Smooth muscle cell of bladder (primary cell): ENCODE measurements at places on chromosomes 6 and 20. TPM values are rescaled to one million over a fixed set of nuclear protein-coding genes. Genes with fewer than 3 reads are reported as not detected.

MATN4 gene
- total RNA-seq, result not detected in 2 replicates

CNBD2 gene
- 1.6 and 1.7 TPM in 2 replicates for total RNA-seq

SPATA25 gene
- 1.3 and 1.9 TPM in 2 replicates for total RNA-seq

ANKRD66 gene
- not detected in 2 replicates for total RNA-seq

OLIG3 gene
- not detected in 2 replicates for total RNA-seq

GLP1R gene
- total RNA-seq, result not detected in 2 replicates

PPP1R3G gene
- 1.4 and 2.8 TPM in 2 replicates for total RNA-seq

CST3 gene
- 114 and 136 TPM in 2 replicates for total RNA-seq

GSTA3 gene
- not detected in 2 replicates for total RNA-seq

SLC32A1 gene
- total RNA-seq, result not detected in 2 replicates

HLA-DOA gene
- under 0.01 TPM in 1 of 2 replicates, not detected in the other for total RNA-seq
